ENCODE measurements at places on chromosomes 12 and 14. TPM values are rescaled to one million over a fixed set of nuclear protein-coding genes. Genes with fewer than 3 reads are reported as not detected.

The RIC8B gene
- 32.9 TPM for total RNA-seq

The KLHDC1 gene
- 14.6 TPM for total RNA-seq

The ARMH4 gene
- 44.6 TPM for total RNA-seq

The FOXN3 gene
- 74.2 TPM for total RNA-seq

The CEBPE gene
- not detected for total RNA-seq

The HOXC9 gene
- total RNA-seq = not detected

The VIPAS39 gene
- 29.3 TPM for total RNA-seq

The TEAD4 gene
- 3.2 TPM for total RNA-seq

The CLEC14A gene
- total RNA-seq = 27.9 TPM

The GNB3 gene
- 223 TPM for total RNA-seq

The SCYL2 gene
- 102 TPM for total RNA-seq

The AKAP6 gene
- 74.4 TPM for total RNA-seq

The ZFHX2 gene
- 1.6 TPM for total RNA-seq

The TEP1 gene
- total RNA-seq = 13.4 TPM

The EPYC gene
- not detected for total RNA-seq

The CDCA3 gene
- 6.3 TPM for total RNA-seq

The FGF6 gene
- total RNA-seq = 1.8 TPM

The NTF3 gene
- total RNA-seq = 3.3 TPM

The RAPGEF3 gene
- total RNA-seq = 13.6 TPM

The ACSM4 gene
- not detected for total RNA-seq

The NDUFA12 gene
- total RNA-seq = 88.5 TPM

The MAP3K9 gene
- total RNA-seq = 9.7 TPM

The LHX5 gene
- total RNA-seq = not detected

The TMEM63C gene
- 1.6 TPM for total RNA-seq

The CSRP2 gene
- total RNA-seq = 114 TPM

The TAS2R50 gene
- total RNA-seq = 17.0 TPM

The PROX2 gene
- total RNA-seq = not detected

The KLRK1 gene
- 1.2 TPM for total RNA-seq

The EMP1 gene
- 189 TPM for total RNA-seq
